Epithelial cell of proximal tubule (primary cell): ENCODE measurements at places on chromosomes 6 and 20.

- DNase-seq: no peak
These were observed 136.9 kb downstream of the BTBD3 start for GRCh38 chr20:12054556-12054955.

- DNase-seq: no peak
These were observed 86.8 kb downstream of the PLG start for GRCh38 chr6:160788806-160789205.

DNA sequence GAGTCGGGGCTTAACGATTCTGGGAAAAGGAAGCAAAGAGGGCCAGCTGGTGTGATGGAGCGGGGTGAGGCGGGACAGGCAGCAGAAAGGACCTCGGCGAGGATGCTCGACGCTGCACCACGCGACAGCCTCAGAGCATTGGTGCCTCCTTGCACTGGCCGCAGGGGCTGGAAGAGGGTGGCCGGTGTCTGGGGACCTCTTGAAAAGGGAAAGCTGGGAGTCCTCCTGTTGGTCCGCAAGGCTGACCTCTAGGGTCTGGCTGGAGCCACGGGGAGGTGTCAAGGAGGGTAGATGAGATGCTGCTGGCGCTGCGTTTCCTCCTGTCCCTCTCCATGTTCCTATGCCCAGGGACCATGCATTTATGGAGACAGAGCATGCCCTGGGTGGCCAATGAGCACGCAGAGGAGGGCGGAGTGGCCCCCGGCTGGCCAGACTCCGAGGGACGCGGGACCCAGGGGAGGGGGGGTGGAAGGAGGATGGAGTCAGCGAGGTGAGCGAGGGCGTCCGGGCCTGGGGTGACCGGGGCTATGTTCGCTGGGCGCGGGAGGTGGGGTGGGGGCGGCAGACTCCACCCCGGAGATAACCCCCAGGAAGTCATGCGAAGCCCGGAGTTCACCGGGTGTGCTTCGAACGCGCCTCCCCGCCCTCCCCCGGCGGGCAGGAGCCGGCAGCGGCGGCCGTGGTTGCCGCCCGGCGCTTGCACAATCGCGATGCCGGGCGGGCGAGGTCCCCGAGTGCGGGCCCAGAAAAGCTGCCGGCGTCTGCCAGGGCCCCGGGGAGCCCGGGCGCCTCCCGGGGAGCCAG lies at the start of gene CYP24A1:
Gene CYP24A1, minus strand, starts transcription at position 334 of the 804 bp plus-strand sequence. CDS start 407 bp downstream, outside the sequence.
- no peak for DNase-seq

GRCh38 chr6:121940728-121941127 lies 458.7 kb upstream of the HSF2 start:
- no peak for DNase-seq

GRCh38 chr6:69622230-69622629 lies 174.6 kb downstream of the LMBRD1 start:
- no peak for DNase-seq

DNA sequence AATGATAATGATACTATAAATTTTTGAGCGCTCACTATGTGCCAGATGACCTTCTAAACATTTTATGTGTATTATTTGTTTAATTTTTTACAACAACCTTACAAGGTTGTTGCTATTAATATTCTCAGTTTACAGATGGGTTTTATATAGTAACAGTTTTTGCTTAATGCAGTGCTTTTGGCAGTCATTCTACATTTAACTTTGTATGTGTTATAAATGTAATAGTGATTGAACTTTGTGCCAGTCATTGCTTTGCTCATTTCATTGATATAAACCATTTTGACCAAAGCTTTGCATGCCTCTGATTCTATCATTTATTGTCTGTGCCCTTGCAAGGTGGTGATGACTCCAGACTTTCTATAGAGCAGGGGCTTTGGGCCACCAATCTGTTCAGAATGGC lies 206.3 kb upstream of the LAMP5 start:
- DNase-seq: no peak

DNA sequence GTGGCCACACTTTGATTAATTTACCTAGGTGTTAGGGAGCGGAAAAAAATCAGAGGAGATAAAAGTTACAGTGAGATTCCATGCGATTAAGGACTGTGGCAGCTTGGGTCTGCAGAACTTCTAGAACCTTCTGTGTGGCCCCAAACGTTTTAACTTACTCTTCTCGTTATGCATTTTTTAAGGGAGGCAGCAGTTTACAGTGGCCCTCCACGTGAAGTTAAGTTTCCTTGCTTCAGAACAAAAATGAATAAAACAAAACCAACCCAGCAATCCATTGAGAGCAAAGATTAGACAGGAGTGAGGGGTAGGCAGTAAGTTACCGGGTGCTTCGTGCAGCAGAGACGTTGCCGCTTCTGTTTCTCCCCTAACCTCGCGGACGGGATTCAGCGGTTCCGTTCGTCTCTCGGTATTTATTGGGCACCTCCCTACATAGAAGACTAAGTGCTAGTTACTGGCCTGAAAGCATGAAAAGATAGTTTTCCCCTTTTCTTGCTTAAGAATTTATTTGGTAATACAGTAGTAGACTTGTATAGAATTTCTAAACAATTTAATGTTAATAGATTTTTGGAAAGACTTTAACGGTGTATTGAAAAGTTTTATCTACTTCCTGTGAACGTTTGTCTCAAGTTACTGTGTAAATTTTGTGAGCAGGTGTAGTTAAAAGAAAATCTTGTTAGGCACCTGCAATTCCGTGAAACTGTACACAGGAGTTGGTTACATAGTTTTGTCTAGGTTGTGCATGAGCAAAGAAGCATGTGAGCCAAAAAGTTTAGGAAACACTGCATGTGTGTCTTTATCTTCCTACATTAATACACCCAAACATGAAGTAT lies 1.1 kb downstream of the BAG2 start:
- peak; percentile 20 for DNase-seq

DNA sequence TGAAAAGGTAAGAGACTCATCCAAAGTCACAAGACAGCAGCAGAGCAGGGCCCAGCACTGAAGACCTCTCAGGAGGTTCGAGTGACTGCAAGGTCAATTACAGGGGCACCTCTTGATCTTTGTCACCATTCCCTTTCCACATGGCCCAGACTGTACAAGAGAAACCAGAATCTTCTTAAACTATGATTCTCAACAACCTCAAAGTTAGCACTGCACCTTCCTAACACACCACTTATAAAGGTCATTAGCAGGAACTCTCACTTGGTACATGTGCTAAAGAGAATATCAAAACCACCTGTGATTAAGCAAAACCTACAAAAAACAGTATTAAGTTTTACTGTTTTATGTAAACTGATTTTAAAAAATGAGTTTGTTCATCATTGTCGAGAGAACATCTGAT lies 70.2 kb downstream of the DTNBP1 start:
- DNase-seq: no peak

DNA sequence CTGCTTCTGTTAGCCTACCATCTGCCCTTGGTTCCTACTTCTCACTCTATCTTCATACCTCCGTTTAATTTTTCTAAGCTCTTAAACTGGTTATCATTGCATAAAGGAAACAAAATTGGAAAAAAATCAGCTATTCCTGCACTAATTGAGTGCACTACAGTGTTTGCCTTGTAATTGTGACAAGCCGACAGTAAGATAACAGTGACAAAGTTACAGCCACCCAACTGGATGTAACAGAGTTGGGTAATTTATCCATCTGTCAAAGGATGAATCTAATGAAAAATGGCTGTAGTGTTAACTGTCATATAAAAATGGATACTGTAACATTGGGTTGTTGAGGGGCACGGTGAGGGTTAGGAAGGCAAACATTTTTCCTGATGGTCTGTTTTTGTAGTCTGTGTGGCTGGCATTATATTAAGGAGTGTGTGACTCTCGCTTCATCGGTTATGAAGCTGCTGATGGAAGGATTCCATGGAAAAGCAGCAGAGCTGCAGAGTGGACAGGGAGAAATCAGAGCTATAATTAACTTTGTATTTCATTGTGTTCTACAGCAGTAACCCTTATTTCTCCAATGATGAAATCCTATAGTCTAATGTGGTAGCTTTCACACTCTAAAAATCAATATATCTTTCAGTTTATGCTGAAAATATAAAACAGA lies 12.7 kb downstream of the PBOV1 start:
- DNase-seq: no peak

DNA sequence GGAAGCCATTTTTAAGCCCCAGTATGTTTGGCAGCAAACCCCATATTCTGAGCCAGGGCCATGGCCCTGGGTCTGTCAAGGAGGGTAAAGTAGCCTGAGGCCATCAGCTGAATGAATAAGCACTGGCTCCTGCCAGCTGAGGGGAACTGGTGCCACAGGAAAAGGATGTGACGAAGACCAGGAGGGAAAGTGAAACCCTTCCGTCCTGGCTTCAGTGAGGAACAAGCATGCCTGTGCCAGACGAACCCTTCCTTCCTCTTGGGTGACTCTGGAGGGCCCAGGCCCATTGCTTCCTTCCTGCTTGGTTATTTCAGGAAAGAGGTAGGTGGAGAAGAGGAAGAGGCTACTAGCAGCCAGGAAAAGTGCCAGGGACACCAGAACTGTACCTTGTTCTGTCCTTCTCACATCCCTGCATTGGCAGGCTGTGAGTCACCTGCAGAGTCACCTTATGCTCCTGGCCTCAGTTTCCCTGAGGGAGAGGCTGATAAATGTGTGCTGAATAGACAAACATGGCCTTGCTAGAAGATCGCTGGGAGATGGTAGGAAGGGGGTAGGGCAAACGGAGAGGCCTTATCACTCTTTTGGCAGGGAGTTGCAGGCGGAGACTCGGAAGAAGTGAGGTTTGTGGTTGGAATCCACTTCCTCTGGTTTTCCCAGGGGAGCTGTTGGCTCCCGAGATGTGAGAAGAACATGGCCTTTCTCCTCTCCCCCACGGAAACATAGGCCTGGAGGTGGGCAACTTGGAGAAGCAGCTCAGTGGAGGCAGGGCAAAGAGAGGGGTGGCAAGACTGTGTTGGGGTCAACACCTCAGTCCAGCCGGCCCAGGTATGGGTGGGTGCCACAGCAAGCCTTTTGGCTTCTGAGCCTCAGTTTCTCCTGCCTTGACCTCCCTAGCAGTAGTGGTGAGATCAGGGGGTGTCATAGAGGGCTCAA lies 37.4 kb downstream of the COX4I2 start:
- no peak for DNase-seq

- no peak for DNase-seq
These were observed 30.3 kb upstream of the TMEM217 start for GRCh38 chr6:37288247-37288646.

DNA sequence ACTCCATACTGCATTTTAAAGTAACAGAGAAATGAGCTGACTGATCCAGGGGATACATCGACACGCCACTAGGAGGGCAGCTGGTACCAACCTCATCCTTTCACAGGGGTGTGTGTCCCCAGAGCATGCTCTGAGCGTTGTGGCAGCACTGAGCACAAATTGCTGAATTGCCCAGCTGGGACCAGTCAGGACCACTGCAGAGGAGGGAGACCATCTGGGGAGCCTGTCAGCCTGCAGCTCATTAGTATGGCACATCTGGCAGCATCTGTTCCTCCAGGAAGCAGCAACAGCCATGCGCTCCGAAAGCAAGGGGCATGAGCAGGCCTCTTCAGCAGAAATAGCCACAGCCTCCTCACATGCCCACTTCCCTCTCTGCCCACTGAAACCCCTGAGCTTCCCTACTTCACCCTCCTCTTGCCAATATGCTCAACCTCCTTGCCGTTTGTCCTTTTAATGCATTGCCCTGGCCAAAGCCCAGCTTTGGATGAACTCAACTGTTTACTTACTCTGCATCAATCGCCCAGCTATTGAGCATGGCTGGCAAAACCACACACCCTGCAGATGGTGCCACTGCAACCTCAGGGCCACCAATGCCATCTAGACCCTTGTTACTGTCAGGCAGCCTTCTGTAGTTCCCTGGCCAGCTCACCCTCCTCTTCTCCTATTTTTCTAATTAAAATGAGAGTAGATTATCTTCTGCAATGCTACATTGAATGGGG lies 77.6 kb upstream of the NEDD9 start:
- DNase-seq: no peak

- DNase-seq: no peak
These were observed 33.2 kb downstream of the CST8 start for GRCh38 chr20:23524146-23524545.

- no peak for DNase-seq
These were observed 268.8 kb downstream of the KCNQ5 start for GRCh38 chr6:72890671-72891070.
